Stimulated activated CD8-positive, alpha-beta memory T cell treated with anti-CD3 and anti-CD28 coated beads, Interleukin-15, amount 100 ng/mL, for 24 hours (primary cell): ENCODE measurements at places on chromosomes 12 and 14.

- no peak for DNase-seq
These were observed 369.4 kb downstream of the GALC start for GRCh38 chr14:87623616-87624015.

GRCh38 chr12:123494124-123494851 is 36.3 kb downstream of the SNRNP35 start:
- no peak for DNase-seq

DNA sequence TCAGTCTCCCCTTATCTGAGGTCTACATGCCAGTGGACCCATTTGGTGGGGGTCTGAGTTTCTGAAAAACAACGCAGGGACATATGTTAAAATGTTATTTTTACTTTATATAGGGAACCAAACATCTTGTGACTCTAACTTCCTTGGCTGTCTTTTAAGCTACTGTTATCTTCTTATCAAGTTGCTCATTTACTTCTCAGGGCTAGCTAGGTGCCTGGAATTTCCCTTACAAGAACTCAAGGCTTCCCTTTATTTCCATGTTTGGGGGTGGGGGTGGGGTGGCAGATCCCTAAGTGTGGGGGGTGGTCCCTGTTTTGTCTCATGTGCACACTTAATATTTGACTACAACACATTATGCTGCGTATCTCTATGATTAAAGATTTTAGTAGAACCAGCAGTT is 31.6 kb downstream of the PPP1R36 start:
- no peak for DNase-seq

DNA sequence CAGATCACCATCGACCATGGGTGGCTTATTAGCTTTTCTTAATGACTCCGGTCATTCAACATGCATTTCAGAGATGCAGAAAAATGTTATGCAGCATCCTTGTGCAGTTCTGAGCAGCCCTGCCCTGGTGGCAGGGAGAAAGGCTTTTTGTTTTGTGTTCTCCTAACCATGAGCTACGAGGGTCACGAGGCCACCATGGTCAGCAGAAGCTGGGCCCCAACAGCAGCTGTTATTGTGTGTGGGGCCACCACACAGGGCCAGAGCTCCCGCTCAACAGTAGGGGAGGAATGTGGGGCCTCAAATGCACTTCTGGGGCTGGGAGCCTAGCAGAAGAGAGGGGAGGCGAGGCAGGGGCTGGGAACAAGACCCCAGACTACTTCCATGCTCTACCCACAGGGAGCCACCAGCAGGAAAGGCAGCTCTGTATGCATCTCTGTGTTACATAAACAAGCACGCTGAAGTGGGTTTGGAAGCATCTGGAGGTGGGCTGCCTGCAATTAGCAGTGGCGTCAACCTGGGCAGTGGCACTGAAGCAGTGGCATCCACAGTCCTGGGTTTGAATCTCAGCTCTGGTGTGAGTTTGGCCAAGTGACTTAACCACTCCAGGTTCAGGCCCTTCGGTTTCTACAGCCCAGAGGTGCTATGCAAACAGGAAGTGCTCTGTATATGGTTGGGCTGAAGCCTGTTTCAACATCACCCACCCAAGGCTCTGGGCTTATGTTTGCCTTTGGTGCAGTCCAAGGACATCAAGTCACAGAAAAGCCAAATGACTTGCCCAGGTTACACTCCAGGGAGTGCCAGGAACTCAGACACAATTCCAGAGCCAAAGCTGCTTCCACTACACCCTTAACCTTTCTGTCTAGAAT is 16.3 kb downstream of the GLTP start:
- DNase-seq: no peak

GRCh38 chr14:99479160-99479905 is 1.3 kb downstream of the SETD3 start:
- no peak for DNase-seq

GRCh38 chr14:67581643-67582042 is 18.4 kb downstream of the PIGH start:
- no peak for DNase-seq

DNA sequence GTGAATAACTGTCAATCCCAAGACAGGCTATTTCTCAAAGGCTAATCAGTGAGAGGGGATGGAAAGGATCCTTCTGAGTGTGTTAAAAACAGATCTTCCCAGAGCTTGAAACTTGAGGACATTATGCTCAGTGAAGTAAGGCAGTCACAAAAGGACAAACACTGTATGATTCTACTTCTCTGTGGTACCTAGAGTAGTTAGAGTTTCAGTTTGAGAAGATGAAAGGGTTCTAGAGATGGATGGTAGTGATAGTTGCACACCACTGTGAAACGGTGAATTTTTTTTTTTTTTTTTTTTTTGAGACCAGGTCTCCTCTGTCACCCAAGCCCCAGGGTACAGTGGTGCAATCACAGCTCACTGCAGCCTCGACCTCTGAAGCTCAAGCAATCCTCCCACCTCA is 133.8 kb downstream of the SAMD4A start:
- DNase-seq: no peak

DNA sequence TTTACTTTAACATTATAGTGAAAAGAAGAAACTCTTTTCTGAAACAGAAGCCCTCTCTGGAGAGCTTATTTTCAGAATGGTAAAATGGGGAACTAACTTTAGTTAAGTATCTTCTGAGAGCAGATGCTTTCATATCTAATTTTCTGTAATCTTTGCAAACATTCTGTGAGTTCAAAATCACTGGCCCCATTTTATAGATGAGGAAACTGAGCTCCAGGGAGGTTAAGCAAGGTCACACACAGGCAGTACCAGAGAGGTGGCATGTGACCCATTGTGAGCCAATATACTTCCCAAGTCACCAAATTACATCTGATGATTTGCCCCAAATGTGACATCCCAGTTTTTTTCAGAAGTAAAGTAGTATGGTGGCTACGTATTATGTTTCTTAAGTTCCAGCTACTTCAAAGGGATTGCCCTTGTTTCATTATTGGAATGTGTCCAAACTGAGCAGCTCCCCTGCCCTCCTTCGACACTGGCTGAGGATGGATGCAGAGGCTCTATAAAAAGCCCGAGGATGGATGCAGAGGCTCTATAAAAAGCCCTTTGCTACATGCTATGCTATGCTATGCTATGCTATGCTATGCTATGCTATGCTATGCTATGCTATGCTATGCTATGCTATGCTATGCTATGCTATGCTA is 36.2 kb upstream of the NUDT4 start:
- no peak for DNase-seq

- DNase-seq: no peak
These were observed 1127.0 kb downstream of the BCL11B start for GRCh38 chr14:98144964-98145363.

GRCh38 chr12:1605129-1606020 is 11.0 kb upstream of the FBXL14 start:
- no peak for DNase-seq

DNA sequence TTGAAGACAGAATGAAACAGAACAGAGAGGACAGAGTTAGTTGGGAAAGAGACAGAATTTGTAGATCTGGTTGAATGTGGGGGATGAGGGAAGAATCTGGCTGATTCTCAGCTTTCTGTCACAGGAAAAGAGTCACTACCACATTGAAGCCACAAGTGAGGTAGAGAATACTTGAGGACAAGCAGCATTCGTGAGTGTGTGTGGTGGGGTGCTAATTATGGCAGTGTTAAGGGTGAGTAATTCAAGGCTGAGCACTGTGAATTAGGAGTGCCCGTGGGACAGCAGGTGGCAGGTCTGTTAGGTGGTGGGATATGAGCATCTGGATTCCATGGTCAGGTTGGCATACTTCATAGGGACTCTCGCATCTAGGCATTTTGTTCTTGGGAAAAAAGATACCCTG is 347.4 kb upstream of the PRICKLE1 start:
- DNase-seq: no peak

DNA sequence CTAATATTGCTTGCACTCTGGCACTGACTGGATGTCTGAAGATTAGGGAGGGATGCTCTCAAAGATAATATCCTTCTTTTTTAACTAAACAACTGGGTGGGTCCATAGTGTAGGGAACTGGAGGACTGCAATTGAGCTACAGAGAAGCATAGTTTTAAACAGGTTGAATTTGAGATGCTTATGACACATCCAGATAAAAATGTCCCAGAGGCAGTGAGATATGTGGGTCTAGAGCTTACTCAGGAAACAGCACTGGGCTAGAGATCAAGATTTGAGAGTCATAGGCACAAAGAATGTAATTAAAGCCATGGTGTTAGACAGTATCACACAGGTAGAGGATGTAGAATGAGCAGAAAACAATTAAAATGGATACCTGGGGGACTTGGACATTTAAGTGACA is 198.4 kb downstream of the NELL2 start:
- no peak for DNase-seq

GRCh38 chr12:125132698-125133400 is 67.6 kb downstream of the AACS start:
- DNase-seq: no peak

GRCh38 chr12:57738661-57739237 is at the start of gene AGAP2:
TSS of gene AGAP2 (minus strand) at chr12:57738742. CDS start at chr12:57738246, 496 bp downstream.
- DNase-seq: no peak

DNA sequence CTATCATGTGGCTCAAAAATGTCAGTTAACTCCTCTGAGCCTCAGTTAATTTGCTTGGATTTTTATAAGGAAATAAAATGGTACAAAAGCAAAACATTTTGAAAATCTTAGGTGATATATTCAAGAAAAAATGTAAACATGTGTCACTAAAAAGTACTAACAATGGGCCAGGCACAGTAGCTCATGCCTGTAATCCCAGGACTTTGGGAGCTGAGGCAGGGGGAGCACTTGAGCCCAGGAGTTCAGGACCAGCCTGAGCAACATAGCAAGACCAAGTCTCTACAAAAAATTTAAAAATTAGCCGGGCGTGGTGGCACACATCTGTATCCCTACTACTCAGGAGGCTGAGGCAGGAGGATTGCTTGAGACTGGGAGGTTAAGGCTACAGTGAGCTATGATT is 25.7 kb downstream of the AQP6 start:
- DNase-seq: no peak

DNA sequence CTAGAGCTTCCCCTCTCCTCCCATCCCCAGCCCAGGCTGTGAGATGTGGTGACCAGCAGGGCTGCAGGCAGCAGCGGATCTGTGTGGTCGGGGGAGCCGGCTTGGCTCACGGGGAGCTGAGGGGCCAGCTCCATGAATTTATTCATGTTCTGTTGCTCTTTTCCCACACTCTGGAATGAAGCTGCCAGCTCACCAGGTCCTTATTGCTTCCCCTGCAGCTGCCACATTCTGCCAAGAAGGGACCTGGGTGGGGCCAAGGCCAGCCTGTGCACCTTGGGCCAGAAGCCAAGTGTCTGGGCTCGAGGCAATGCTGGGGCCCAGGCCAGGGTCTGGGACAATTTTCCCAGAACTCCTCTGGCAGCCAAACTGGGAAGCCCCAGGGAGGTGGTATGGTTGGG is 2.5 kb upstream of the C1QL4 start:
- no peak for DNase-seq

GRCh38 chr12:8057306-8057705 is 8.9 kb downstream of the C3AR1 start:
- DNase-seq: no peak
